Lung microvascular endothelial cell (primary cell): ENCODE measurements at places on chromosomes 4 and X. TPM values are rescaled to one million over a fixed set of nuclear protein-coding genes. Genes with fewer than 3 reads are reported as not detected.

SLC49A3 gene
- 4.1 and 7.7 TPM in 2 replicates for total RNA-seq

SAGE1 gene
- not detected in 2 replicates for total RNA-seq

CDKL5 gene
- 2.2 and 5.6 TPM in 2 replicates for total RNA-seq

DMRTC1 gene
- total RNA-seq: not detected in 2 replicates

CT47B1 gene
- not detected in 2 replicates for total RNA-seq

SPANXD gene
- not detected in 2 replicates for total RNA-seq

TMEM31 gene
- total RNA-seq: 0.22 TPM in 1 of 2 replicates, not detected in the other

ADH1B gene
- total RNA-seq: under 0.01 TPM in 2 replicates

CD40LG gene
- total RNA-seq: not detected in 2 replicates

TSPAN7 gene
- total RNA-seq: 3.5 and 38.1 TPM in 2 replicates

RAP2C gene
- total RNA-seq: 9.3 and 11.6 TPM in 2 replicates

CNKSR2 gene
- total RNA-seq: not detected in 2 replicates

GRID2 gene
- total RNA-seq: not detected in 2 replicates

WDR45 gene
- 14.6 and 15.9 TPM in 2 replicates for total RNA-seq

PCDH11X gene
- not detected in 2 replicates for total RNA-seq

FAM3A gene
- 13.3 and 20.8 TPM in 2 replicates for total RNA-seq

GAGE13 gene
- not detected in 2 replicates for total RNA-seq

BTC gene
- total RNA-seq: not detected in 2 replicates

SRPX gene
- total RNA-seq: 99.4 and 108 TPM in 2 replicates

REELD1 gene
- total RNA-seq: not detected in 2 replicates

ADRA2C gene
- under 0.01 TPM in 2 replicates for total RNA-seq

ADH4 gene
- not detected in 2 replicates for total RNA-seq

MAGEA2 gene
- total RNA-seq: not detected in 2 replicates

NPY5R gene
- total RNA-seq: not detected in 2 replicates

MAMLD1 gene
- 0.22 and 0.79 TPM in 2 replicates for total RNA-seq

HDX gene
- 3.5 and 4.2 TPM in 2 replicates for total RNA-seq

TKTL1 gene
- total RNA-seq: under 0.01 TPM in 1 of 2 replicates, not detected in the other

ZGRF1 gene
- 4.2 and 5.2 TPM in 2 replicates for total RNA-seq

SLC10A7 gene
- total RNA-seq: 7.0 and 7.3 TPM in 2 replicates

GLRA2 gene
- total RNA-seq: not detected in 2 replicates

HTT gene
- total RNA-seq: 26.6 and 34.3 TPM in 2 replicates

MAGEC3 gene
- total RNA-seq: not detected in 2 replicates

TCEAL6 gene
- not detected in 2 replicates for total RNA-seq
